Progenitor cell of endocrine pancreas (in vitro differentiated cells): ENCODE measurements at places on chromosomes 1 and 21.

- DNase-seq, result no peak
Observed at GRCh38 chr1:19495000-19495656, 9.8 kb upstream of the CAPZB start.

DNA sequence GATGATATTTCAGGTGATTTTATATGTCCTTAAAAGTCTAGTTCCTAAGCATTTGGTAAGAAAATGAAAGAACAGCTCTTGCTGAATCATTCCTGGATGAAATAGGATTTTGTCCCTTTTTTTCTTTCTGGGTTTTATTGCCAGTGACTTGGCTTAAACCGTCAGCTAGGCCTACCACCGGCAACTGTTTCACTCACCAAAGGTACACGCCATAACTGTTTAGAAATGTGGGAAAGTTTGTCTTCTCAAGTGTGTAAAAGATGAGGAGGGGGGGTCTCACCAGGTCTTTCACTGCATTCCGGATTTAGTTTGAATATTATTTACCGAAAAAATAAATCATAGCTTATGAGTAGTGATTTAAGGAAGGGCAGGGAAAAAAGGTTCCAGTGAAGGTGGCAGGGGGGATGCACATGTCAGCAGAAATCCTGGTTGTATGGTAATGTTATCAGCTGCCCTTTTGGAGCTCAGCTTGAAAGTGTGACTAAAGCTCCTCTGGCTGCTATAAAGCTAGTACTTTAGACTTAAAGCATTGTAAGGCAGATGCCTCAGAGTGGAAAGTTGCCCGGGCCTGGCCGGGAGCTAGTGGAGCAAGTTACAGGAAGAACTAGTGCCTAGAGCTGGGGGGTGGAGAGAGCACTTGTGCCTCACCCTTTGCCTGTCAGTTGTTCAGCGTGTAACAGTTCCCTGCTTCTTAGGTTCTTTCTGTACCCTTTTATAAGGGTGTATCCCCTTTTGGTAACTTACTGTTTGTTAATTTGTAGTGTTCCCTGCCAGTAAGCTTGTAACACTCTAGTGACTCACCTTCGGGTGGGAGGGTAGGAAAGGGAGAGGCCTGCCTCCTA, 3.1 kb downstream of the ATP1A1 start:
- DNase-seq, result no peak

GRCh38 chr1:89276690-89277089, 4.0 kb upstream of the GBP5 start:
- DNase-seq, result no peak

- no peak for DNase-seq
Observed at GRCh38 chr1:91555821-91556531, 55.3 kb downstream of the CDC7 start.
